AG04449 (cell line): ENCODE measurements at places on chromosomes 1 and 21.

DNA sequence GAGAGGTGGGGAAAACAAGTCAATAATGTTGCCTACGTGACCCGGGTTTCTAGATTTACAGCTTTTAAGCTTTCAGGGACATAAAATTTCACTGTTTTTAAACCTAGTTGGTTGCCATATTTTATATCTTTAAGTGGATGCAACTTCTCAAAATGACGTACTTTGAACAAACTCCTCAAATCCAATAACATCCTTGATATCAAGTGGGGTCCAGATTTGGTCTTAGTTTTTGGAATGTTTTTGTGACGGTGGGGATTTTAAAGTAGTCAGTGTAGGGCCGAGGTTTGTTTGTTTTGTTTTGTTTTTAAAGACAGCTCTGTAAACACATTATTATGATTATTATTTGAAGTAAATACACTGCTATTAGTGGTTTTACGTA, 453 bp downstream of the CDKN2C start:
- no peak for DNase-seq

GRCh38 chr1:236619398-236619797, 15.1 kb upstream of the HEATR1 start:
- no peak for DNase-seq

DNA sequence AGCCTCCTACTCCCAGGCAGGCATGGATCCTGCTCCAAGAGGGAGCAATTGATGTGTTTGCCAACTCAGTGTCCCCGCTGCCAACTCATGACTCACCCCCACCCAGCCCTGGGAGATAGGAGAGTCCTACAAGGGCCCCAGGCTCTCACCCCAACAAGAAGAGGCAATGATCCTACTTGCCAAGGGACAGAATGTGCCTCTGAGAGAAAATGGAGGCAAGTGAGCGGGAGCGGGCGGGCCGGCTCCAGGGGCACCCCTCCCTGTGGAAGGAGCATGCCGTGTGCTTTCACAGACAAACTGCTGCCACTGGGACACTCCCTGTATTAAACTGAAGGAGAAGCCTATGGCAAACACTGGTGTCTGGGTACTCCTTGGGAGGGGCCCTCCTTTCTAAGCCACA, 16.7 kb downstream of the PKP1 start:
- DNase-seq = no peak

- DNase-seq = no peak
Observed at GRCh38 chr1:221778535-221779142, 36.8 kb upstream of the DUSP10 start.

DNA sequence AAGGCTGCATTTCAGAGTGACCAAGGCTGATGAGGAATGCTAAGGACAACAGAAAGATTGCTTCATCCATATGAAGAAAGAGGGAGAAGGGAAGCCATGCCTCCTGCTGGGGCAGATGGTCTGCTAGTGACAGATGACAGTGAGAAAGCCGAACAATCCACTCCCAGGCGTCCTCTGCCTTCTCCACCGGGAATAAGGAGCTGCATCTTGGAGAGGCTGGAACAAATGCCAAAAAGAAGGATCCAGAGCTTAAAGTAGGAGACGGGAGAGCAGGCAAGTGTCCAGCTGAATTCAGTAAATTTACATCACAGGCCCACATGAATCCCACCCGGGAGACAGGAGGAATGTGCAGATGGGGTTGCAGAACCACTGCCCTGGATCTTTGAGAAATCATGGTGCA, 33.4 kb downstream of the DDX20 start:
- DNase-seq = no peak

- DNase-seq = no peak
Observed at GRCh38 chr1:61337037-61337436, 254.7 kb downstream of the NFIA start.

DNA sequence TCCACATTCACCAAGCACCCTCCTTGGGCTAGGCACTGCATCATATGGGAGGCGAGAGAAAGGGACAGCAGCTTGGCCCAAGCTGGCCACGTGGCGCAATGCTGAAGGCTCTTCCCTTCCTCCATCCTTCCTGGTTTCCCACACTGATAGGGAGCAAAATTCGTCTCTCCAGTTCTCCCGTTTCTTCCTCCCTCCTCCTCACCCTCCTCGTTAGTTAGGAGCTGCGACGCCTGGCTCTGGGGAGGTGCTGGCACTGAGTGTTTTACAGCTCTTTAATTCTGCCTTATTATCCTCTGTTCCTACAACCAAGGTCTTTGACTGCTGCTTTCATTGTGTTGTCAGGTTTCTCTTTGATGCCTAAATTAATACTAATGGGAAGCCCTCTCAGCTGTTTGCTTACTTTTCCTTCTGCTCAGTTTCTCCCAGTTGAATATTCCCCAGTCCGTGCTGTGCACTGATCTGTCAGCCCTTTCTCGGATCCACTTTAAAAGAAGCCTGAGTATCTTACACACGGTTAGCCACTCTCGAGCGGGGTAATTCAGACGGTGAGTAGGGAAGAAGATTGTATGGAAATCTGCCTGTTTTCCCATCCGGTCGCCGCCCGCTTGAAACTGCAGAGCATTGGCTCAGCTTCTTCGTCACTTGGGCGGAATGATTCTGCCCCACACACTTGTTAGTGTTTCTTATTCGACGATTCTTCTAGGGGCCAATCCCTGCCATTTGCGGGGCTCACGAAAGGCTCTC, 56.2 kb upstream of the SMYD2 start:
- DNase-seq = no peak

DNA sequence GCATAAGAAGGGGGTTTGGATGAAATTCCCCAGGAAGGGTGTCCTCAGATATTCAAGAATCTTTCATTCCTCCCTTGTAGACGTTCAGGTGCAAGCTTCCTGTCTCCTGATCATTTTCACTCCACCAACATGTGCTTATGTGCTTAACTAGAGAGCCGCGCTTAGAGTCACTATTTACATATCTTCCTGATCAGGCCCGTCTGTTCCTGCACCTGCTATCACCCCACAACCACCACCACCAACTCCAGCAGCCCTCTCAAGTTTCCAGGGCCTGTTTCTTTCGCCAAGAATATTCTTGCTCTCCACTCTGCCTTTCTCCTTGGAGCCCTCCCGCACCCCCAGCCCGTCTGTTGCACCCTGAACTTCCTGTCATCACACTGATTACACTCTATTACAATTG, 113.4 kb downstream of the SPSB1 start:
- DNase-seq = no peak

DNA sequence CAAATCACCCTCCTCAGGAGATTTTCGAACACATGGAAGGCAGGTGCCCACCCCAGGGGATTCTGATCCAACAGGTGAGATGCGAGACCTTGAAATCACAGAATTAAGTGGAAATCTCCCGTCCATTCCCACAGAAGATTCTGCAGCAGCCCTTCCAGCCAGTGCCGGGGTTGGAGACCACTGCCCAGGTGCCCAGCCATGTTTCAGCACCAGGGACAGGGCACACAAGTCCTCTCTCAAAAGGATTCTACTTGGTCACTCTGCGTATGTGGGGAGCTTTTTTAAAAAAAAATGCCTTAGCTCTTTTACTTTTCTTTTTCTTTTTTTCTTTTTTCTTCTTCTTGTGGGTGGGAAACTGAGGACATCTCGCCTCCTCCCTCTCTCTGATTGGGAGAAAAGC, 80.7 kb downstream of the VWA5B1 start:
- no peak for DNase-seq

GRCh38 chr1:226946285-226946684, 6.2 kb downstream of the COQ8A start:
- DNase-seq = no peak

DNA sequence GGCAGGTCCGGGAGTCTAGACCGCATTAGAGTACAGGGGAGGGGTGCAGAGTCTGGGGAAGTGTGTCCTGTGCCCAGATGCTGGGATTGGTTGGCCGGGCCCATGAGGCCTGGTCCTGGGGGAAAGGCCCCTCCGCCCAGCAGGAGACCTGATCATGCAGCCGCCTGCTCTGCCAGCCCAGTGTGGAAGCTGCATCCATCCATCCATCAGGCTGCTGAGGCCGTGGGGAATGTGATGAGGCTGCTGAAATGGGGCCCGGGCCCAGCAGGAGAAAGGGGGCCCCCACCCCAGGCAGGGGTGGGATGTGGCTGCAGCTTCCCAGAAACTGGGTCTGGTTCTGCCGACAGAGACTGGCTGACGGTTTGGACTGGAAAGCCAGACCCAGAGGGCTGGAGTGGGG, 37.2 kb downstream of the EPHA2 start:
- DNase-seq = no peak

DNA sequence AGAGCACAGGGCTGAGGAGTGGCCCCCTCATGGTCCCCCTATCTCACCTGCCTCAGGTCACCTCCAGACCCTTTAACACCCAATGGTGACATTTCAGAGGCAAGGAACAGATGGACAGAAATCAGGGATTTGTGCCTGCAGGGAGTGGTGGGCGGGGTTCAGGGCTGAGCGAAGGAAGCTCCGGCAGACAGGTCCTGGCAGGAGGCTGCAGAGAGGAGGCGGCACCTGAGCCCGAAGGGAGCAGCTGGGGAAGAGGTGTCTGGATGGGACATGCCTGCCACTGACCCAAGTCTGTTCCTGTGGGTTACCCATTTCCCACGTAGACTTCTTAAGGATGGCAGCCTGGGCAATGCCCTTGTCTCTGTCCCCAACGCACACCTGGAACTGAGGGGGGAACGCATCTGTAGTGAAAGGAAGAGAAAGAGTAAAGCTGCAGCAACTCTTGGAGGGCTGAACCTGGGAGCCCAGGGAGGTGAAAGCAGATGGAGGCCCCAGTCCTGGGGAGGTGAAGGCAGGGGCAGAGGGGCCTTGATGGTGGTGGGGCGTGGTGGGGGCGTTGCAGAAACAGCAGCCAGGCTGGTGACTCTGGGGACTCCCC, 61.6 kb upstream of the ADARB1 start:
- DNase-seq = no peak

- no peak for DNase-seq
Observed at GRCh38 chr1:212607913-212608391, 609 bp upstream of the ATF3 start.

- no peak for DNase-seq
Observed at GRCh38 chr1:32257227-32257508, 6.1 kb downstream of the LCK start.

DNA sequence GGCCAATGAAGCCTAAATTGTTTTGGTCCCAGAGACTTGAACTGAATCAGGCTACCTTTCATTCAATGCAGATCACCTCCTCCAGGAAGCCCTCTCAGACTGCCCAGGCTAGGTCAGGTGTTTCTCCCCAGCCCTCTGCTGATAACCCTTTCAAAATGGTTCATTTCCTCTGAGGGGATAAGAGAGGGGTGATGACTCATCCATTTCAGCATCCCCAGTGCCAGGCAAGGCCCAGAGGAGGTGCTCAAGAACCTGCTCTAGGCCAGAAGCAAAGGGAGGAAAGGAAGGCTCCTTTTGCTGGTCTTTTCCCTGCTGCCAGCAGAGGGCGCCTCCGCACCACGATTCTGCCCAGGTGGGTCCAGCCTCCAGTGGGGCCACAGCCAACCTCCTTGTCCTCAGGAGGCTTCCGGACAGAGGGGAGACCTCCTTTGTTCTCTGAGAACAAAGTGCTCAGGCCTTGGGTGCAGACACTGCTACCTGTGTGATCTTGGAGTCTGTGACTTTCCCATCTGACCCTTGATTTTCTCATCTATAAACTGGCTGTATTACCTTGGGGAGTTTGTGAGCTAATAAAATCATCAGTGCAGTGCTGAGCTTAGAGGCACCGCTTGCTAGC, 45.3 kb upstream of the ARHGEF10L start:
- no peak for DNase-seq

- DNase-seq = no peak
Observed at GRCh38 chr1:226738421-226738994, 574 bp downstream of the ITPKB start.

DNA sequence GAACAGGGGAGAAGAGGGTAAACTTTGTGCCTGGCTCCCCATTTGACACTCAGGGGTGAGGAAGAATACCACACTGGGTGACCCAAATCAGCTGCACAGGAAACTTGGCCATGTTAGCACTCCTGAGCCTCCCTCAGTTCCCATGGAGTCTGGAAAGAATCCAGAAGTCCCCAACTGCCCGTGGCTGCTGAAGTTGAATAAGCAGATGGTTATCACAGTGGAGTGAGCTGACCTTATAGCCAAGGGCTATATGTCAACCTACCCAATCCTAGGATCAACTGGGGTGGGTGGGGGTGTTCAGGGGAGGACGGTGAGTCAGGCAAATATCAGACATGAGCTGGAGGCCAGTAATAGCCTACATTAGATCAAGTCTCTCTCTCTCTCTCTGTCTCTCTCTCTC, 20.4 kb downstream of the KCNH1 start:
- DNase-seq = no peak

GRCh38 chr1:227999056-227999930, 7.5 kb upstream of the WNT3A start:
- no peak for DNase-seq

GRCh38 chr21:38280454-38280853, 23.7 kb downstream of the KCNJ15 start:
- DNase-seq = no peak

DNA sequence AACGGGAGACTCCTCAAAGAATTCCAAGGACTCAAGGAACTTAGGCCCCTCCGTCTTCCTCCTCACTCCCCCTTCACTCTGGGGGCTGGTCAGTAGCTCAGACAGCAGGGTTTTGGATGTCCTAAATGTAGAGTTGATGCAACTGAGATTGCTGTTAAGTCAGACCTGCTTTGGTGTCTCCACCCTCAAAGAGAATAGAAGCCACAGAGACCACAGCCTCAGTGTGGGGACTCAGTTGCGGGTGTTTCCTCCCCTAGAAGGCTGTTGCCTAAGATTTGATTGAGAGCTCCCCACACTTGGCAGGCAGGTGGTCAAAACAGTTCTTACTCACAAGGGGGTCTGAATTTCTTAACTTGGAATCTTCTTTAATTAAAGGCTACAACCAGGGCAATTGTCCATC, 7.6 kb downstream of the MAN1C1 start:
- DNase-seq = no peak

DNA sequence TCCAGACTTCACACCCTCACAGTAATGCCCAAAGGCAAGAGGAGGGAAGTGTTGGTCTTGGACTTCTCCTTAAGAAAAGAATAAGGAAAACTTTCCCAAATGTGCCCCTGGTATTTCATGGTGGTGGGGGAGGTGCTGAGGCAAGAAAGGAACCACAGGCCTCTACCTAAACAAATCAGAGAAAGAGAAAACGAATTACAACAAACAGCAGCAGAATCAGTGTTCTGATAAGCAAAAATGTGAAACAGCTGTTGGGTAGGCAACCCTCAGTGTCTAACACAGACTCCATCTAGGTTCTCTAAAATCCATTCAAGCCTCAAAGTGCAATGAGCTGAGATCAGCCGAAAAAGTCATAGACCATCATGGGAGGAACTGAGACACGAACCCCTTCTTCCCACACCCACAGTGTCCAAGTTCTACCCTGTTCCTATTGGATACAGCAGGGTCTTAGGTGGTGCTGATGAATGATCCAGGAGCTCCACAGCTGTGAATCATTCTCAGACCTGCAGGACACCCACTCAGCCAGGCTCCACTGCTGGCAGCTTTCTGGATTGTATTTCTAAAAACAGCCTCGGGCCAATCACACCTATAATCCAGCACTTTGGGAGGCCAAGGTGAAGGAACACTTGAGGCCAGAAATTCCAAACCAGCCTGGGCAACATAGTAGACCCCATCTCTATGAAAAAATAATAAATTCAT, 149.1 kb downstream of the PLPP3 start:
- DNase-seq = no peak

GRCh38 chr1:30525631-30525970, 197.8 kb downstream of the MATN1 start:
- DNase-seq = no peak

GRCh38 chr1:179731643-179732042, 11.4 kb upstream of the FAM163A start:
- DNase-seq = no peak
